Bronchial epithelial cell (primary cell): ENCODE measurements at places on chromosomes 2 and 18. TPM values are rescaled to one million over a fixed set of nuclear protein-coding genes. Genes with fewer than 3 reads are reported as not detected.

DNA sequence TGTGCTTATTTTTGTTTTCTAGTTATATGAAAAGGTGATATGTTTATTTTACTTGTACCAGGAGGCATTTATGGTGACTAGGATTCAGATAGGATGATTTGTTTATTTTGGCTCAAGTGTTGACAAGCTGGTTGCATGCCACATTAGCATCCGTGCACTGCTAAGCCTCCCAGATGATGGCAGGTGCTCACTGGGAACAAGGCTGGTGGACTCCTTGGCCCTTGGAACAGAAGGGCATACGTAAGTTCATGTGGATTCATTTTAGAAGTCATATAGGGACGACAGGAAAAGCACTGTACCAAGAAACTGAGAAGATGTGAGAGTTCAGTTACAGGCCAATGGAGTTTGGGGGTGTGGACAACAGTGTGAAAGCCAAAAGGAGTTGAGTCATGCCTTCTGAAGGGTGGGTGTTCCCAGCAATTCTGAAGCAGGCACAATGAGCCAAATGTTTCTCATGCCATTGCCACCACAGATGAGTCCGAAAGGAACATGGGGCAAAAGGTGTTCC is 166.2 kb downstream of the PHLPP1 start:
- DNase-seq, result peak; percentile 91

- DNase-seq, result no peak
These were observed 34.4 kb downstream of the CD28 start for GRCh38 chr2:203740871-203741281.

DNA sequence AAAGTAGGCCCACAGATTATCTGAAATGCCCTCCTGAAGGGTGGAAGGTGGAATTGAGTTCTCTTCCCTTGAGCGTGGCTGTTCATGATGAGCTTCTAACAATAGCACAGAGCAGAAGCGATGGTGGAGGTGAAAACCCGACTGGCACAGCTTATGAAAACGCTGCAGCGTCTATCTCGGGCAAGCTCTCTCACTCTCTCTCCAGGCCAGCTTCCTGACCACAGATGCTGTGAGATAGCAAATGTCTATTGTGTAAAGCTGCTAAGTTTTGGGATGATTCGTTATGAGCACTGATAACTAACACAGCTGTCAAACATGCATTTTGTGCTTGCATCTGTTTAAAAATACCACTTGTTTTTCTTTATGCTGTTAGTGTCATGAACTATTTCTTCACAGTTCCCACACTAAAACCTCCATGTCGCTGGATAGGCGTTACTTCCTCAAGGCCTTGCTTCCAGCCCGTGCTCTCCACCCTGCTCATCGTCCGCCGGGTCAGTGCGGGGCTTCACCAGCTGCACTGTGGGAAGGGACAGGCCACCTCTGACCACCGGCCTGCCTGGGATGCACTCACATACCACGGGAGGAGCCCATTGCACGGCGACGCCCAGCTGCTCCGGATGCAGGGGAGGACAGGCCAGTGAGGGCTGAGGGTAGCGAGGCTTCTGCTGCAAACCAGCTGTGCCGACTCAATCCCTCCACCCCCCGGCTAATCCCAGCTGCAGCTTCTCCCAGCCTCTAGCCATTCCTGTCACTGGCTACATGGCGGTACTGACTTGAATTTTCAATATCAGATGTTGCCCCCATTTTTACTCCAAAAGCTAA is 60.0 kb upstream of the OTOS start:
- no peak for DNase-seq

DNA sequence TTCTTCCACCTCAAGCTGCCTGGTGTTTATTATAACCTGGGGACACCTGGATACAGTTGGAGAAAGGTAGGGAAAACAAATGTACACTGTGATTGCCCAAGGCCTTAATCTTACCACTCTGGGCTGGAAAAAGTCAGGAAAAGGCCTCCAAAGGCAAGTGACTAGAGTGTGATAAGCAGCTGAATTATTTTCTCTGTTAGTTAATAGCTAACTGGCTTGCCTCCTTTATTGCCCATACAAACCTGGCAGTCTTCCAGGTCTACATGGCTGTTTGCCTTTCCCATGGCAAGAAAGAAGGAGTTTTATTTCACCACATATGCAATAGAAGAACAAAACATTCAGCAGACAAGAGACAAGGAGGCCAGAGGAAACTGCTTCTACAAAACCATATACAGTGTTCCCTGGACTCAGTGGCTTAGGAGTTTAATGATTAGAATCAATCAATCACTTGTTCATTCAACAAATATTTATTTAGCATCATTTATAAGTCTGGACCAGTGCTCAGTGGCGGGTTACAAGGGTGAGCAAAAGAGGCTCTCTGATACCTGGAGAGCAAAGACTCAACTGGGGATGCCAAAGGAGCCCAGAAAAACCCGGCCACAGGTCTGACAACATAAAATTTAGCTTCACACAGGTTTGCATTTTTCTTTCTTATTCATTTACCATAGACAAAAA is 27.5 kb upstream of the SUCLG1 start:
- DNase-seq, result no peak

- no peak for DNase-seq
These were observed 27.0 kb downstream of the DNMT3A start for GRCh38 chr2:25314514-25315315.

DNA sequence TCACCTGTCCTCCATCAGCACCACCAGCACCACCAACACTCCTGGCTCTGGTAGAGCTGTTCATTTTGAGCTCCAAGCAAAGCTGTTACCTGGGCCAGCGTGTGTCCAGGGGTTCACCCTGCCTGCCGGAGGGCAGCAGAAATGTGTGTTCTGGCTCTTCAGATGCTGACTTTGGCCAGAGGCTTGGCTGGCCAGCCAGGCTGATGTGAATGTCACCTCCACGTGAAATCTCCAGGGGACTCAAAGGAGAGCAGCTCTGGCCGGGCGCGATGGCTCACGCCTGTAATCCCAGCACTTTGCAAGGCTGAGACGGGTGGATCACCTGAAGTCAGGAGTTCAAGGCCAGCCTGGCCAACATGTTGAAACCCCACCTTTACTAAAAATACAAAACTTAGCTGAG is 33.5 kb downstream of the CIB4 start:
- no peak for DNase-seq

GRCh38 chr2:227482638-227483340 is 10.8 kb downstream of the AGFG1 start:
- DNase-seq, result no peak

The GATA6 gene
- 2.9 and 3.1 TPM in 2 replicates for total RNA-seq

DNA sequence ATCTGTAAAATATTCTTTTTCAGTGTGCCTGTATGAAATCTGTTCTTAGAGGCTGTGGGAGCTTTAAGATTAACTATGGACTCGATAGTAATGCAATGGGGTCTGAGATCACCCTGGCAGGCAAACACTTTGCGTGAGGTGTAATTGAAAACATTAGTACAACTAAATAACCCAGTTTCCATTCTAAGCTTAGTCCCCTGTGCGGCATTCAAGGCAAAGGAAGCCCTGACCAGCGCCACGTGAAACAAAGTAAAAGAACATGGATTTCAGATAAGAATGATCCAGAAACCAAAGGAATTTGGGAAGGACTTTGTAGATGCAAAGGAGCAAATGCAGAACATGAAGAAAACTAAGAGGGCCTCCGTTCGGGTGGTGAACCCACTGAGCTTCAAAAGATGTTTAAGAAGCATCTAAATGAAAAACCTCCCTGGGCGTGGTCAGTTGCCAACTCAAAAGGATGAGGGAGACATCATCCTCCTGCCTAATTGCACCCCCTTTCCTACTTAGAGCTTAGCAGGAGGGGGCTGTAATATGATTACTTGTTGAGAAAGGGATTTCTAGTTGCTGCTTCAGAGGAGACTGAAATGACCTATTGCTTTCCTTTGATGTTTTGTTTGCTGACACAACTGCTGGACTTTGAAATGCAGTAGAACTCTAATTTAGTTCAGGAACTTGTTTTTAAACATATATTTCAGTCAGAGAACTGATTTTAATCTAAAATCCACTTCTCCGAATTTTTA is 7.9 kb upstream of the CETN1 start:
- no peak for DNase-seq

The NOSTRIN gene
- total RNA-seq, result 0.26 and 0.64 TPM in 2 replicates
